ENCODE measurements at places on chromosomes 2 and 18. TPM values are rescaled to one million over a fixed set of nuclear protein-coding genes. Genes with fewer than 3 reads are reported as not detected.

The PDCD1 gene
- total RNA-seq: not detected

The UGP2 gene
- 57.5 TPM for total RNA-seq

DNA sequence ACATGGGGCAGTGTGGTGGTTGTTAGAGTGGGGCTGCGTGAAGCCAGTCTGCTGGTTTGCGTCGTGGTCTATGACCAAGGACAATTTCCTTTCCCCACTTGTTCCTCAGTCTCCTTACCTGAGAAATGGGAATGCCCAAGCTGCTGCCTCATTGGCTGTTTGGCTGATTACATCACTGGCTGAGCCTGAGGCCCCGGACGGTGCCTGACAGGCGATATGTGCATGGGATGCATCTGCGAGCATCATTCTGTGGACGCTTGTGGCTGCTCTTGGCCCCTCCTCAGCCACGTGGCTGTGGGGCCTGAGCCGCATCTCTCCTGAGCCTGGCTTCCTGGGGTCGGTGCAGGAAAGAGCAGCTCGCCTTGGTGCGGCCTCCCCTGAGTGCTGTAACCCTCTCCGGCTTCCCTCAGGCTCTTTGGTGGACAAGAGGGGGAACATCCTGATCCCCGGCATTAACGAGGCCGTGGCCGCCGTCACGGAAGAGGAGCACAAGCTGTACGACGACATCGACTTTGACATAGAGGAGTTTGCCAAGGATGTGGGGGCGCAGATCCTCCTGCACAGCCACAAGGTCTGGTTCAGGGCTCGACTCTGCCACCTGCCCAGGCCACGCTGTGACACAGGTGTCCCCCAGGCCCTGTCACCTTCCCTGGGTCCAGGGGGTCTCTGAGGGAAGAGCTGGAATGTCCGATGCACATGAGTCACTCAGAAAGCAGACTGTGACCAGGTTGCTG lies 17.2 kb downstream of the CNDP2 start:
- DNase-seq: no peak

- DNase-seq: no peak
Measured at GRCh38 chr2:160144280-160144990, 55.6 kb downstream of the ITGB6 start.

GRCh38 chr2:96100893-96101304 lies 15.5 kb downstream of the ADRA2B start:
- DNase-seq: no peak

The RABL2A gene
- 8.1 TPM for total RNA-seq

GRCh38 chr18:69109686-69110085 lies 291.0 kb upstream of the DOK6 start:
- DNase-seq: no peak

The CCBE1 gene
- 9.0 TPM for total RNA-seq

DNA sequence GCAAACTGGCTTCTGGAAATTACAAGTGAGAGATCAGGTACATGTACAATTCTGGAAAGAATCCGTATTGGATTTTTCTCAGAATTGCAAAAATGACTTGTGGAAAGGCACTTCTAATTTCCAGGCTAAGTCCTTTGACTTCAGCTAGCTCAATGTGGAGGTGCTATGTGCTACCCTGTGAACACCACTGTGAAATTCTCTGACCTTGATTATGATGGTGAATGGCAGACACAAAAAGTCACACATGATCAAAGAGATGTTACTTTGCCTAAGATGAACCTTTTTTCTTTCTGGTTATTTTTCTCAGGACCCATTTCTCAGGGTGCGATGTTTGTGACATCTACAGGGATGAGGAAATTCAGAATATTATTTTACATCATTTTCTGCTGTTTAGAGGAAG lies 856.6 kb upstream of the VRK2 start:
- no peak for DNase-seq

The HOXD10 gene
- 2.0 TPM for total RNA-seq

The CHRNG gene
- not detected for total RNA-seq

- DNase-seq: no peak
Measured at GRCh38 chr2:241910604-241911520, 41.3 kb downstream of the RTP5 start.

GRCh38 chr2:128178650-128179460 lies 87.9 kb downstream of the UGGT1 start:
- DNase-seq: no peak

Measured in glomerular endothelial cell (primary cell).